ENCODE measurements at places on chromosomes 12 and 14.

GRCh38 chr12:56590237-56590830 lies 39.8 kb downstream of the BAZ2A start:
- peak; percentile 54 for DNase-seq

DNA sequence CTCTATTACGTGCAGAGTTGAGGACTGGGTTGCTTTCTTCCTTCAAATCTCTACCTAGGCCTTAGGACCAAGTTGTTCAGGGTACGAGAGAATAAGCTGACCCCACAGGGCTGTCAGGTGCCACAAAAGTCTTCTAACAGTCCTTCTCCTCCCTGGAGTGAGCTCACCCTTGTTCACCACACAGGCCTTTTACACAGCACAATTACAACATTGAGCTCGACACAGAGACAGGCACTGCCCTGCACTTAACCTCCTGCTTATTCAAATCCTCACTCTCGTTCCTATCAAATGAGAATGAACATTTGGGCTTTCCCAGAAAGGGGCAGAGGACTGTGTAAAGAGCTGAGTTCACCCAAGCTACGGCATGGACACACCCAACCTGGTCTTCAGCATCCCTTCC lies 2.4 kb downstream of the GALNT6 start:
- DNase-seq = no peak

- DNase-seq = no peak
These were observed 11.9 kb downstream of the KCNH3 start for GRCh38 chr12:49550693-49551252.

DNA sequence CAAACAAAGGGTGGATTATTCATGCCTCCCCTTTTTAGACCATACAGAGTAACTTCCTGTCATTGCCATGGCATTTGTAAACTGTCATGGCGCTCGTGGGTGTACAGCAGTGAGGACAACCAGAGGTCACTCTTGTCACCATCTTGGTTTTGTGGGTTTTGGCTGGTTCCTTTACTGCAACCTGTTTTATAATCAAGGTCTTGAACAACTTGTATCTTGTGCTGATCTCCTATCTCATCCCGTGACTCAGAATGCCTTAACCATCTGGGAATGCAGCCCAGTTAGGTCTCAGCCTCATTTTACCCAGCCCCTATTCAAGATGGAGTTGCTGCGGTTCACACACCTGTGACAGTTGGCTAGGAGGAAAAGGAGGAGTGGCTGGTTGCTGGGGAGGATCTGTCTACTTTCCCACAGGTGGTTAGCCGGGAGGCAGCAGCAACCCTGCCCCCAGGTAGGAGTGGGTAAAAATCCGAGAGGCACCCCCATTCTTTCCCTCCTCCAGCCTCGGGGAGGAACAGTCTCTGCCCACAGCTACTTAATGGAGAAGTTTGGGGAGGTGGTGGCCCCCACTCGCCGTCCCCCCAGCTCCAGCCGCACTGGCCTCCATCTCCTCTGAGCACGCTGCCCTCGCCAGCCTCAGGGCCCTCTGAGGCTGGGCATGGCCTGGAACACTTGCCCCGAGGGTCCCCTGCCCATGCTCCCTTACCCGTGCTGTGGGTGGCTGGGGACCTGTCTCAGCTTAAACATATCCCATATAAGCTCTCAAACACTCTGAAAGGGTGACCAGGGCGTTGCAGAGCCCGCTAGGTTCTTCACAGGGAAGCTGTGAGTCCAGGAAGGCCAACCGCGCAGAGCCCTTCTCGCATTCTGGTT lies 41.7 kb downstream of the SMIM41 start:
- peak; percentile 5 for DNase-seq

GRCh38 chr14:35268946-35269345 lies 23.2 kb upstream of the PSMA6 start:
- DNase-seq = no peak

GRCh38 chr12:104460973-104461698 lies 4.4 kb downstream of the CHST11 start:
- DNase-seq = no peak

GRCh38 chr12:30913323-30913722 lies 13.2 kb upstream of the TSPAN11 start:
- DNase-seq = no peak

- no peak for DNase-seq
These were observed 100.5 kb upstream of the SSTR1 start for GRCh38 chr14:38107216-38107631.

DNA sequence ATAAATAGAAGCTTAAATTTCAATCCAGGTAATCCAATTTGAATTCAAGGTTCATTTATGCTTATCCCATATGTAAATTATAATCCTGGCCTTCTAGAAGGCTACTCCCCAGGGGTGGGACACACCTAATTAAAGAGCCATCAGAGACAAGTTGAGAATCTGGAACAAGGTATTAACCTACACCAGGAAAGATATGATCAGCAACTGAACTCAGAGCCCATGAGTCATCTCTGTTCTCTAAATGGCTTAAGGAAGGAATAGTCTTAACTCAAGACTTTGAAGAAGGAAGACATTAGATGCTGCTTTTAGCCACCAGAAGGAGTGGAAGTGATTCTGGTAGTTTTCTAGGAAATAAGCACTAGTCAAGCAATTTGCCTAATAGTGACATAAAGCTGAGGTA lies 88.0 kb downstream of the KIF21A start:
- no peak for DNase-seq

GRCh38 chr12:71730936-71731335 lies 23.7 kb upstream of the RAB21 start:
- DNase-seq = no peak

DNA sequence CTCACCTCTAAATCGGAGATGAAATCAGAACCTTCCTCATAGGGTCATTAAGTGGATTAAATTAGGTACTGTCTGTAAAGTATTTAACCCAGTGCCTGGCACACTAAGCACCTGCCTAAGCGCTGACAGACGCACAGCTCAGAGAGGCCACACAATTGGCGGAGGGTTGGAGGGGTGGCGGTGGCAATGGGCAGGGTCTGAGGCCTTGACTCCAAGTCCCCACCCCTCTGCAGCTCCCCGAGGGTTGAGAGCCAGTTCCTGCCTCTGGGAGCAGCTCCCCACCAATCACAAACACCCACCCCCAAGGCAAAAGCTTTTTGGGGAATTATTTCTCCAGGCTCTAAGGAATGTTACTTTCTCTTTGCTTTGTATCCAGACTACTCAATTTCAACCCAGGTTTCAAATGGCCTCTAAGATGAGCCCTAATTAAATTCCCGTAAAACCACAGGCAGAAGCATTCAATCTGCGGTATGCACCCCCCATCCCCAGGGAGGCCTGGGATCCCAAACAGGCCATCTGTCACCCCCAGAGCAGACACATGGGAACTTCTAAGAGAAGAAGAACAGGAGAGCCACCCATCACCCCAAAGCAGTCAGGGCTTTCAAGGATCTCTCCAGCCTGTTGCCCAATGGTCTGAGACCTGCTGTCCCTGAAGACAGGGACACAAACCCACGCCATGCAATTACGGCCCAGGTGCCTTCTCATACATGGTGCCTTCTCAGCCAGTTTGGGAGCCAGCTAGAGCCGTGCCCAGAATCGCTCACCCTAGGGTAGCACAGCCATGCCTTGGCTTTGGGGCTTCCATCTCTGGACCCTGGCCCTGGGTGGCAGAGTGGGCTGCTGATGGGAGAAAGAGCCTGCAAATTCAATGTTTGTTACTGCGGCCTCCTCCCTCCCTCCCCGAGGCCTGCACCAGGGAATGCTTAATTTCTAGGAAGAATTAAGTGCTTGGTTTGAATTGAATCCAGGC lies 66.1 kb downstream of the CHGA start:
- DNase-seq = no peak

DNA sequence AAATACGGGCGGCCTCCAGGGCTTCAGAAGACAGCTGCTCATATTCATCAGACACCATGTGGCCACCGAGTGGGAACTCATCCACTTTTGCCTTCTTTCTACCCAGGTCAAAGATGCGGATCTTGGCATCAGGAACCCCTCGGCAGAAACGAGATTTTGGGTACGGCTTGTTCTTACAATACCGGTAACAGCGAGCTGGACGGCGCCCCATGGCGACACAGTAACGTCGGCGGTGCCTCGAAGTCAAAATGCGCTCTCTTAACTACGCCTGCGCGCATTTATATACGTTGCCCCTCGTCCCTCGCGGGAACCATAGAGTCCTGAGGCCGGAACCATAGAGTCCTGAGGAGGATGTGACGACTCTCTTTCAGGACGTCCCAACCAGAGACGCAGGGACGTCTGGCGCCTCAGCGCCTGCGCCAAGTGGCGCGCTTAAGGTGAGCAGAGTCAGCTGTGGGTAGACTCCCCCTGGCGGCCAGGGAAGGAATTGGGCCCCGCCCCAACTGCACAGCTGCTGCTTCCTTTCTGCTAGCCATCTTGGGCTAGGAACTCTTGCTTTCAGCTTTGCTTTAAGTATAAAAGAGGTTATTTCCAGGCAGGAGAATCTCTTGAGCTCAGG lies at the start of gene RPL10L:
RPL10L (minus strand) TSS at position 256 of the 619 bp plus-strand sequence; CDS start at position 211, 45 bp downstream.
- no peak for DNase-seq

- DNase-seq = peak; percentile 58
These were observed 2.9 kb downstream of the GLT1D1 start for GRCh38 chr12:128856035-128856790.

GRCh38 chr12:100864366-100864765 lies 69.8 kb downstream of the ANO4 start:
- DNase-seq = no peak

DNA sequence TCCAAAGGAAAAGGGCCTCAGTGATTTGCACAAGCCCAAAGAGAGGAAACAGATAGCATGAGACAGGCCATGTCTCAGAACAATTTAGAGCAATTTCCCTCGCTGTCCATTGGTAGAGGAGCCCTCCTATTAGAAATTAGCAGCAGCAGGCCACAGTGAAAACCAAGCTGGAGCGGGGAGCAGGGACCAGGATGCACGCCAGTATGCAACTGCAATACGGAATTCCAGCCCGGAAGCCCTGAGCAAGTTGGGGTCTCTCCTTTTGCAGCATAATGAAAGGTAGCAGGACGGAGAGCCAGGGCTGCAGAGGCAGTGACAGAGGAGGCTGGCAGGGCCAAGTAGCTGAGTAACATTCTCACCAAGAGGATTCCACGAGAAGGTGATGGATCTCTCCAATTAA lies 84.9 kb upstream of the CLMN start:
- no peak for DNase-seq

DNA sequence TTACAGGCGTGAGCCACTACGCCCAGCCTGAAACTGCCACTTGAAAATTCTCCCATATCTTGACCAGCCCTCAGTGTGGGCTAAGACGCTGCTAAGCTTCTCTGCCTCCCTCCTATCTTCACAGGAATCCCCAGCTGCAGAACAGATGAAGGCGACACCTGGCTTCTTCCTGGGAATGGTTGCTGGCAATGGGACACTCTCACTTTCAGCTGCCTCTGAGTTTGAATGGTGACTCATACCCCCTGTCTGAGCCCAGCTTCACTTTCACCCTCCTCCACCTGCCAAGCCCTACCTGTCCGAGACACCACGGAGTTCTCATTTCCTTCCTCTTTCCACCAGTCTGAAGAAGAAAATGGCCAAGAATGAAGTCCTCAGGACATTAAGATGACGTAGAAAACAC lies 18.3 kb upstream of the VASH1 start:
- no peak for DNase-seq

DNA sequence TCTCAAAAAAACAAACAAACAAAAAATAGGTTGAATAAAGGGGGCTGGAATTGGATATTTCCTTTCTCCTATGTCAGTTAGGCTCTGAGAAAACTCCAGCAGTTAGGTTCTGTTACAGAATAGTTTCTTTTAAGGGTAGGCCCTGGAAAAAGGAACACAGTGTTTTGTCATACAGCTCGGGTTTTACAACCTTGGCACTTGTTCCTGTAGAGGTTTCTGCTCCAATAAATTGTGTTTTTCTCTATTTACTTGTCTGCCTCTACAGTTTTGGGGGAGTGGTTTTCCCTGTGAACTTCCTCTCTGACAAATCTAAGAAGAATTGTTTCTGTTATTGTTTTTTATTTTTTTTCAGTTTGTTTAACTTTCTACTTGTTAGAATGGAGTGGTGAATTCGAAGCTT lies 167.6 kb downstream of the ACSS3 start:
- DNase-seq = no peak

GRCh38 chr12:6947615-6948014 lies 3.5 kb upstream of the PTPN6 start:
- DNase-seq = no peak

- no peak for DNase-seq
These were observed 1.2 kb upstream of the TNFAIP2 start for GRCh38 chr14:103121846-103122584.

GRCh38 chr12:29589851-29590250 lies 92.4 kb upstream of the OVCH1 start:
- no peak for DNase-seq

DNA sequence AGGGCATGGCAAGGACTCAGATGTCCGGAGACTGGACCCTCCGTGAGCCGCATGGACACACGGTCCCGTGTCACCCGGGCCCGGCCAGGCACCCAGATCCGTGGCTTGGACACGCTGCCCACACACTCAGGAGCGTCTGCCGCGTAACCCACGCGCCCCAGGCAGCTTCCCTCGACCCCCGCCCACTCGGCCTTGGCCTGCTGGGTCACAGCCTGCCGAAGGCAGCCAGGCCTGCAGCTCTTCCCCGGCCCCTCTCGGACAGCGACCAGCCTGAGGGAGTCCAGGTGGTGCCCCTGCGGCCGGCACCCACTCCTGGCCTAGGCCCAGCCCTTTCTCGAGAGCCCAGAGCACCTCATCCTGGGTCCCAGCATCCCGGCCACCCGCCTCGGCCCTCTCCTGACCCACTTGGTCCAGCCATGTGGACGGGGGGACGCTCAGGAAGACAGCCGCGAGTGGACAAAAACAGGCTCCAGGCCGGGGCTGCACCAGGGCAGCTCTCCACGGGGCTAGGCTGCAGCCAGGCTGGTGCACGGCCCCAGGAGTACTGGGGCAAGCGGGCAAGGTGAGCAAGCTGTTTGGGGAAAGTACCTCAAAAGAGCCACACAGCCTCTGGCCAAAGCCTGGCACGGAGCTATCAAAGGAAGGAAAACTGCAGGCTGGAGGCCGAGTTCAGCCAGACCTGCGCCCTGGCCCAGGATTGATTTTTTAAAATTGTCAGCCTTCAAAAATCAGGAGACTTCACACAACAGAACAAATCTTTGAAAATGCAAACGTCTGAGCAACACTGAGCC lies 6.5 kb downstream of the AKT1 start:
- no peak for DNase-seq

- DNase-seq = peak; percentile 2
These were observed 101.4 kb upstream of the RTL1 start for GRCh38 chr14:101004954-101005353.

DNA sequence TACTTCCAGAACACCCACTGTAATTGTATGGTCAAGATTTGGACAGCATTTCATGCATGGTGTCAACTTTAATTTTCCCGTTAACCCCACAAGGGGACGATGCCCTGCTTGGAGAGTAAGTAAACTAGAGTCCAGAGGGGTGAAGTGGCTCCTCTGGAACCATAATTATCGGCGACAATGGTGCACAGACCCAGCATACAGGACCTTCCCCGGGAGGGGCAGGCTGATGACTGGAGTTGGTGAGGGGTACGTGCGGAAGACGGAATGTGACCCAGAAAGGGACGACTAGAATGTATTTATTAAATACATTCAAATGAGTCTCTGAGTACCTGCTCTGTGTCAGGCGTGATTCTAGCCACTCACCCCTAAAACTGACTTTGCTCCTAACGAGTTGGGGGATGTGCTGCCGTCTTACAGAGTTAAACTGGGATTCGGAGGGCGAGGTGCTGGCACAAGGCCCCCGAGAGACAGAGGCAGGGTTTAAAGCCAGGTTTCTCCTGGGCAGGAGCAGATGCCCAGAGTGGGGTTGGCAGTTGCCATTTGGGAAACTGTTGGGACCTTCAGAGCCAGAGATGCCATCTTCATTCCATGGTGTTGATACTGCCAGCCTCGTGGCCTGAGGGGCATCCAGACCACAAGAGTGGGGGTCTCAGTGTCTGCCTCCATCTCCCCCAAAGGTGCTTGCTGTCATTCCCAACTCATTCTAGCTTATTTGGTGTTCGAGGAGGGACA lies 10.9 kb downstream of the RTL1 start:
- DNase-seq = no peak

GRCh38 chr12:31009976-31010375 lies 63.7 kb upstream of the DDX11 start:
- DNase-seq = no peak

Data from GM13977 (cell line).